Liver (tissue), 10 donors: ENCODE measurements at places on chromosomes 16 and 17.
A peak's percentile ranks its signal among the peaks of the same experiment; 100 is the strongest.

GRCh38 chr17:77548967-77549366, 408.2 kb downstream of the SEC14L1 start:
- DNase-seq: no peak

DNA sequence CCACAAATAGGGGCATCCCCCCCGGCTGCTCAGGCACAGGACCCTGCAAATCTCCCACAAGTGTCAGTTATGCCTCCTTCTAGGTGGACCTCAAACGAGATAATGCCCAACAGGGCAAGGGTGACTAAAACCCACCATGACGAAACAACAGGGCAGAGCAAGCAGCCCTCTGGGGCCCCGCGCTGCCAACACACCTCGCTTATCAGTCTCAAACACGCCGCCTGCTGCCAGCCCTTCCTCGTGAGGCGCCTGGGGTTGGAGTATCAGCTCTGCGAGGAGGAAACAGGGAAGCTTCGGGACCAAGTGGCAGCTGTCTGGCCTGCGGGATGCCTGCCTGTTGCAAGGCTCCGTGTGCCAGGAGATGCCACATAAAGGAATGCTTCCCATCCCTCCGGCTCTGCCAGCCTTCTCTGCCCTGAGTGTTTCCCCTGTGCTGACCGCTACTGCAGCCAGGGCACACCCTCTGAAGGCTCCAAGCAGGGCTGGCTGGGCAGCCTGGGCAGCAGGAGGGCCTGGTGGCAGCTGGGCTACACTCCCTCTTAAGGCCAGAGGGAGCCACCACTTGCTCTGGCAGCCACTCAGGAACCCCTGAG, 2.5 kb downstream of the SMIM5 start:
- peak; percentile 82 for DNase-seq

DNA sequence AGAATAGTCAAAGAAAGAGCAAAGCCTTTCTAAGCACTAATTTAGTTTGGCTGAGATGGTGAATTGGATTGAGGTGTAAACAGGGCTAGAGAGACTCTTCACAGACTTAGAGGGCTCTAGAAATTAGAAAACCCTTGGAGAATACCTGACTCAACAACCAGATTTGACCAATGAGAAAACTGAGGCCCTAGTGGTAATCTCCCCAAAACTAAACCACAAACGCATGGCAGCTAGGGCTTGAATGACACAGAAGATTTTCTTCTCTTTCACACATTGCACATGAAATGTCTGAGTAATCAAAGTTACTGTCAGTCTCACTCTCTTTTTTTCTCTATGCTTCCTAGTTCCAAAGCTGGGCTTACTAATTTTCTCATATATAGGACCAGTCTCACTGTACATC, 314.5 kb upstream of the KCNJ16 start:
- no peak for DNase-seq

DNA sequence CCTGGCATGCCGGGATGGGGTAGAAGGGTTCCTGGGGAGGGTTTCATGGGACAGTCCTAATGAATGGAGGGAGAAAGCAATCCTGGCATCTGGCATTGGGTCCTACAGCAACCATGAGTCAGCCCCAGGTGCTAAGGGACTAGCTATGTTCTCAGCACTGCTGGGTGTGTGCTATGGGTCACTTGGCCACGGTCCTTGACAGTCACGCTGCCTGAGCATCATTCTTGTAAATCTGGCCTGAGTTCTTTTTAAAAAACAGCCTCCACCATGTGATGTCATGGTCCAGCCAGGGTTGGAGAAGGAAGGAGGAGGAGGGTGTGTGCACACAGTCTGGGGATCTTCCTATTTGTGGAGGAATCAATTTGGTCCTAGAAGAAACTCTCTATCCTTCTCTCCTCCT, 6.2 kb upstream of the RAMP2 start:
- DNase-seq: no peak

DNA sequence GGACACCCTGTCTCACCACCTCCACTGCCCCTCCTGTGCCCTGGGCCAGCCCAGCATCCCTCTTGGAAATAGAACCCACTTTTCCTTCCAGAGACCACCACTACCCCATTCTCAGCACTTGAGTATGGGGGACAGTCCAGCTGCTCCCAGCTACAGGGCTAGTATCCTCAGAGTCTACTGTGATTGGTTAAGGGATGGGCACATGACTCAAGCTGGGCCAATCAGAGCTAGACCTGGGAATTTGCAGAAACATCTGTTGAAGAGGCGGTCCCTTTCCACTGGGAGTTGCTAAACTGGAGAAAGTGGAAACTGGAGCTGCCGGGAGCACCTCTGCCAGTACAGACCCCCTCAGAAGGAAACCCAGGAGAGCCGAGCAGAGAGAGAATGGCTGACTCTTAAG, 156.6 kb downstream of the GSG1L start:
- no peak for DNase-seq

DNA sequence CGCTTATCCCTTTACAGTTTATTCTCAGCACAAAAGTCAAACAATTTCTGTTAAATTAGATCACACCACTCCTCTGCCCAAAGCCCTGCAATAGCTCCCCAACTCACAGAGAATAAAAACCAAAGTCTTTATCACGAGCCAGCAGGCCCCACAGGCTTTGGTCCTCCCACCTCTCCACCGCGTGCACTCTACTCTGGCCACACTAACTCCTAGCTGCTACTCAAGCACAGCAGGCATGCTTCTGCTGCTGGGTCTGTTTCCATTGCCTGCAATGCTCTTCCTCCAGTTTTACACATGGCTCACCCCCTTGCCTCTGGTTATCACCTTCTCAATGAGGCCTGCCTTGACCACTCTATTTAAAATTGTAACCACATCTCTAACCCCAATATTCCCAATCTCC, 27.6 kb downstream of the HELZ start:
- no peak for DNase-seq
